ENCODE measurements at places on chromosomes 5 and 9.

GRCh38 chr5:157820593-157821252, 38.2 kb downstream of the CLINT1 start:
- DNase-seq = no peak

GRCh38 chr9:130940693-130941576, 1.9 kb upstream of the FIBCD1 start:
- DNase-seq = no peak

DNA sequence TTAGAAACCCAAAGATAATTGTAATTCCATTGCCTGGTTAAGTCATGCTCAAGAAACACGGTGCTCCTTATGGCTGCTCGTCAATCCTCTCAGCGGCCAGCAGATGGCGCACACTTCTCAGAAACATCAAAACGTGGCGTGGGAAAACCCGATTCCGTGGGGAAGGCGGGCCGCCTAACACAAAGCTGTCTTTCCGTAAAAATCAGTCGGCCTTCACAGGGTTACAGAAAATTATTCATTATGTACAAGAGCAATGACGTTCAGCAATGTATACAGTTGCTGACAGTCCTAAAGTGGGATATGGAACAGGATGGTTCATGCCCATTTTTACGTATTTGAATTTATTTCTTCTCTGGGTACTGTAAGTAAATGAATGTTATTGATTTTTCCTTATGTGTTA, 83.5 kb downstream of the PDE4D start:
- DNase-seq = peak; percentile 37

DNA sequence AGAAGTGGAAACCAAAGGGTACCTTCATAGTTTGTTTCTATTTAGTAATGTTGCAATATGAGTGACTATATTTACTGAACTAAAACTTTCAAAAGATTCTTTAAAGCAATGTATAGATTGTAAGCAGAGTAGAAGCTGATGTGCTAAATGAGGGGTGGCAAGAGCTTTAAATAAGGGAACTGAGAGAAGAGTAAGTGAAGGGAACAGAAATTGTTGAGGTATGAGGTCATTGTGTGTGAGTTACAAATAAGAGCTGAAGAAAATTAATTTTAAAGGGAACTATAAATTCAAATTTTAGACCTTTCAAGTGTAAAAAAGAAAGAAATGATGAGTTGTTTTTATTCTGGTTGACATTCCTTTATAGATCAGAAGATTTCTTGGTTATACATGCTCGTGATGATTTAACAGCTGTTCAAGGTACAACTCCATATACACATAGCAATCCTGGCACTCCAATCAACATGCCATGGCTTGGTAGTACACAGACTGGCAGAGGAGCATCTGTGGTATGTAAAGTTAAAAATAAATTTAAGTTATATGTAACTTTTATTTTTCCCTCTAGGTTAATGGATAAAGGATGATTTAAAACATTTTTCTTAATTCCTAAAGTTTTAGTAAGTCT, 135.1 kb upstream of the TNFAIP8 start:
- DNase-seq = no peak

DNA sequence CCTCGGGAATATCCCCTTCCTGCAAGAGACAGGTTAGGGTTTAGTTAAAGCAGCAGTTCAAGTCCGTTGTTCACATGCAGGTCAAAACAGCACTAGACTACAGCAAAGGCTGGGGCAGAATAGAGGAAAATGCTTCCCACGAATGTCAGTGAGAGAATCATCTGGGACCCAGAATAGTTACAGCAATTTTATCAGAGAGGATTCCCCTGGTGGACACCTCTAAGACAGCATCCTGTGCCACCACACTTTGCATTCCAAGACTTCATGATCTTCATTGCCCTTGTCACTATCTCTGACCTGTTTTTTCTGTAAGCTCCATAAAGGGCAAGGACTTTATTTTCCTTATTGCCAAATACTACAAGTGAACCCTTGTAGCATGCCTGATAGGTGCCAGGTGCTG, 12.9 kb downstream of the GRXCR2 start:
- no peak for DNase-seq

GRCh38 chr5:120255214-120255613, 208.9 kb upstream of the PRR16 start:
- no peak for DNase-seq

GRCh38 chr5:172798422-172799215, 27.6 kb upstream of the DUSP1 start:
- DNase-seq = no peak

DNA sequence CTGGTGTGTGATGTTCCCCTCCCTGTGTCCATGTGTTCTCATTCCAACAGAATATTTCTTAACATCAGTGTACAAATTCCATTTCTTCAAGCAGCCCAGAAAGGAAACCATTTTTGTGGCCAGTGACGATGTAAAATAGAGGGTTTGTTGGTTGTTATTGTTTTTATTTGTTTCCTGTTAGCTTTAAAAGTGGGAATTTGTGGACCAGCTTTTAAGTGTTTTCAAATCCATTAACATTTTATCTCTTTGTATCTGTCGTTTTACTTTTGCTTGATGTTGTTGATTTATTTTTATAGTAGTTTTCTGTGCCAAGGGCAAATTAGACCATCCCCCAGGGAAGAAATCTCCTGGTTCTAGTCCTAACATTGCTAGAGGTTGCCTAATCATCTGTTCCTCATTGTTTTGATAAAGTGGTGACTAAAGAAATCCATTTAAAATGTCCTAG, 100.0 kb downstream of the GDNF start:
- DNase-seq = no peak

- no peak for DNase-seq
These were observed 112.2 kb upstream of the ZNF608 start for GRCh38 chr5:124858612-124859011.

- peak; percentile 73 for DNase-seq
These were observed 147.1 kb downstream of the ERCC6L2 start for GRCh38 chr9:96022445-96023051.

- no peak for DNase-seq
These were observed 169.0 kb downstream of the SYK start for GRCh38 chr9:90970608-90971007.

- no peak for DNase-seq
These were observed 222.6 kb downstream of the TMEM161B start for GRCh38 chr5:88045931-88046461.

DNA sequence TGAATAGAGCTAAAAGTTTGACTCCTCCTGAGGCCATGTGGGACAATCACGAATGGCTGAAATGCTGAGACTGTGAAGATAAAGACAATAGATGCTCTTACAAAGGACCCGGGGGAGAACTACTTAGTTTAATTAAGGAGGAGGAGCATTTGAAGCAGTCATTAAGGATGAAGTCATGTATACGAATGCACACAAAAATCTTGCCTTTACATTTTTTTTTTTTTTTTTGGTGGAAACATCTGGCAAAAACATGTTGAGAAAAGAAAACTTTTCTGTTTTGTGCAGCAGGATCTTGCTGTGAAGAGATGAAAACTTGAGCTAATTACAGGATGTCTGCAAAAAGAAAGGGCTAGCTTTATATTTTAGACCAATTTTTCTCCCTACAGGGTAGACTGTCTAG, 42.3 kb upstream of the NR3C1 start:
- DNase-seq = no peak

DNA sequence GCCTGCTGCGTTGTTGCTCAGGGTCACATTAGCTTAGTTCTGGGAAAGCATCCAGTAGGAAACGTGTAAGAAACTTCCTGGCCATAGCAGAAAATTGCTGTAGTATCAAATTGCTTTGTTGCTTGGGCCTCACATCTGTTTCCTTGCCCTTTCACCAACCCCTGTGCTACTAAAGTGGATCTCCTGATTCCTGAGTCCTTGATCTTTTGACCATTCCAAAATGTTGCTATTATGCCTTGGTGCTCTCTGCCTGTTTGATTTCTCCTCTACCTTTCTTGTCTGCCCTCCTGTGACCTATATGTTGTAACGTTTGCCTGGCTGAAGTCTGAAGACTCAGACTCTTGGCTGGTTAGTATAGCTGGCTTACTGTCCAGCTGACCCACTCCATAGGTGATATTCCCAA, 350.5 kb downstream of the ADGRV1 start:
- DNase-seq = no peak

DNA sequence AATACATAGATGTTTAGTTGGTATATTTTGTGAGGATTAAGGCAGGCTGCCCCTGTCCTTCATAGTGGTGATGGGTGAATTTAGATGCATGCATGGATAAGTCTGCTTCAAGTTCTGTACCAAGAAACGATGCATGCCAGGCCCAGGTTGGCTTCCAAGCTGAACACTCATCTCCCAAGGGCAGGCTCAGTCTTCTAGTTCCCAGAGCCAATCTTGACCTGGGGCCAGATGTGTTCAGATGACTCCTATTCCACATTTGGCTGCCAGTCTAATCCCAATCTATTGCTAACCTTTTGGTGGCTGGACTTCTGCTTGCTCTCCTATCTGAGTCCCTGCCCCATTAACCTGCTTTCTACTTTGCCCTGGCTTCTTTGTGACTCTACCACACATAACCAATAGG, 18.5 kb upstream of the SNAPC3 start:
- DNase-seq = no peak

DNA sequence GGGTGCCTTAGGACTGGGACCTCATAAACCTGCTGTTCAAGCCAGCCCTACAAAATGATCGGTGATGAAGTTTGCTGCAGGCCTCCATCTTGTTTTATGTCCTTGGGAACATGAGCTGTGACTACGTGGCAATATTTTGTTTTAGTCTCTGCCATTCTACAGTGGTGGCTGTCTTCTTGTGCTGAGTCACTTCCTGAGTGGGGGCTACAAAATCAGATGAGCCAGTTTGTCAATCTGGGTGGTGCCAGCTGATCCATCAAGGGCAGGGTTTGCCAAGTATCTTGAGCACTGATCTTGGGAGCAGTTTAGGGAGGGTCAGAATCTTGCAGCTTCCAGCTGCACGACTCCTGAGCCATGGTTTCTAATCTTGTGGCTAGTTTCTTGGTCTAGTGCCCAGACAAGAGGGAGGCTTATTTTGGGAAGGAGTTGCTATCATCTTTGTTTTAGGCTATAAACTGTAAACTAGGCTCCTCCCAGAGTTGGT, 94.7 kb downstream of the YTHDC2 start:
- no peak for DNase-seq

DNA sequence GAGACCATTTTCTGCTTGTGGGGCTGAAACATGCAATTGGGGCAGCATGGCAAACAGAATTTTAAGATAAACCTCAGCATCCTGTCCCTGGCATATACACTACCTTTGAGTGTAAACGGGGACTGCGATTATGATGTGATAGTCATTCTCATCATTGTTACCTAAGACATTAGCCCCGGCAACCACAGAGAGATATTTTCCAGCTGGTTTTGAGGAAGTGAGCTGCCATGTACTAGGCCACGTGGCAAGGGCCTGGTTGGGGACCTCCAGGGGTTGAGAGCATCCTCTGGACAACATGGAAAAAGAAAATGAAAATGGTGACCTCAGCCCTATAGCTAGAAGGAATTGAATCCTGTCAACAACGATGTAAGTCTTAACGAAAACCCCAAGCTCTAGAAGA, 623.6 kb upstream of the CDH18 start:
- DNase-seq = no peak

- no peak for DNase-seq
These were observed 91.8 kb upstream of the TNC start for GRCh38 chr9:115209601-115210306.

DNA sequence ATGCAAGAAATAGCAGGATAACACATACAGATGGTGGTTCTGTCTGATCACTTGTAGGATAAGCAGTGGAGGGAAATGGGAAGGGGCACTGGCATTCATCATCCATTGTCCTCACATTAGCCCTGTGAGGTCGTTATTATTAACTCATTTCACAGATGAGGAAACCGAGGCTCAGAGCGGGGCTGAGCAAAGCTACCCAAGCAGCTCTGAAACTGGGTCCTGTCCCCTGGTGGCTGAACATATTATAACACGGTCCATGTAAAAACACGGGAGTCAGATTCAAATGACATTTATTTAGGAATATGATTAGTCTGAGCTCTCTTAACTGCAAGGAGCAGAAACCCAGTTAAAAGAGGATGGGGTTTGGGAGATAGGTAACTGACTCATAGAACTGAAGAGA, 43.1 kb downstream of the HRH2 start:
- no peak for DNase-seq

- no peak for DNase-seq
These were observed 257.9 kb downstream of the ZSWIM6 start for GRCh38 chr5:61589946-61590345.

GRCh38 chr9:21616082-21616778, 134.1 kb upstream of the IFNE start:
- no peak for DNase-seq

DNA sequence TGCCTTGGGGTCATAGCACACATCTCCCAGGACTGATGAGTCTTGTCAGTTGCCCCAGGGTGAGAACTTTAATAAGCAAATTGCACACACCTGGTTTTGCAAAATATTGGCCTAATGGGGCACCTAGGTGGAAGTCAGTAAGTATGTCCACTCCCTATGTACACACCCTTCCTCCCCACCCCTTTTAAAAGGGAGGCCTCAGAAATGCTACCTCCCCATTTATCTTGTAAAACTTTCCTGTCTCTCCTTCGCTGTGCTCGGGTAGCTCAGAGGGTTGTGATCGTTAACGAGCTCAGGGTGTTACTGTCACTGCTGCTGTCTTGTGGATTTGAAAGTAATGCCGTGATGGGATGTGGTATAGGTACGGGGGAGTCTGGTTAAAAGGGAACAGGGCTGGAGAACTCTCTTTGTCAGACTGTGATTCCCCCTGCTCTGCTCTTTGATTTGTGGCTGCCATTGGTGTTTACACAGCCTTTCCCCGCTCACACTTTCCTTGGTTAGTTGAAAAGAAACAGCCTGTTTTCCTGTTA, 26.2 kb downstream of the ZNF462 start:
- no peak for DNase-seq

DNA sequence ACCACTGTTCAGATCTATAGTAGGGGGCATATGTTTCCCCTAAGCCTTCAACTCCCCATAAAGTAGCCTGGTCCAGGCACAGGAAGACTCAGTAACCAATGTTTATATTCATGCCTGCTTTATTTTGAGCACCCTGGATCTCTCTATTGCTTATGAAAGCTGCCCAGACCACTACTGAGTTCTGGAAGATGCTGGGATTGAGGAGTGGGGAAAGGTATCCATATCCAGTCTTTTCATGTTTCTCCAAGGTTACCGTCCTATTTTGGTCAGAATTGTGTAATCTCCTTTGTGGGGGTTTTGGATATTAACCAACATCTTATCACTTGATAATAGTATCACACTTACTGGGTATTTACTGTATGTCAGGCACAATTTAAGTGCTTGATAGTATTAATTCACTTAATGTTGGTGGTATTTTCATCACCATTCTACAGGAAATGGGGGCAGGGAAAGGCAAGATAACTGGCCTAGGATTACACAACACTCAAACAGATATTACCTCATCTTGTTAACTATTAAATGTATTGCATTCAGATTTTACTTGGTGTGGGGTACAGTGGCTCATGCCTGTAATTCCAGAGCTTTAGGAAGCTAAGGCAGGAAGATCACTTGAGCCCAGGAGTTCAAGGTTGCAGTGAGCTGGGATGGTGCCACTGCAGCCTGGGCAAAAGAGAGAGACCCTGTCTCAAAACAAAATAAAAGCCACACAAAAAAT, 36.3 kb downstream of the RUSC2 start:
- no peak for DNase-seq

GRCh38 chr5:123365156-123365555, 58.0 kb downstream of the CEP120 start:
- no peak for DNase-seq
